ENCODE measurements at places on chromosomes 12 and 14.
A peak's percentile ranks its signal among the peaks of the same experiment; 100 is the strongest.

GRCh38 chr12:110012137-110012536, 12.9 kb downstream of the ANKRD13A start:
- no peak for DNase-seq

- no peak for DNase-seq
Observed at GRCh38 chr14:101619484-101619883, 58.2 kb downstream of the DIO3 start.

GRCh38 chr12:89732522-89732921, 23.9 kb upstream of the ATP2B1 start:
- DNase-seq, result no peak

DNA sequence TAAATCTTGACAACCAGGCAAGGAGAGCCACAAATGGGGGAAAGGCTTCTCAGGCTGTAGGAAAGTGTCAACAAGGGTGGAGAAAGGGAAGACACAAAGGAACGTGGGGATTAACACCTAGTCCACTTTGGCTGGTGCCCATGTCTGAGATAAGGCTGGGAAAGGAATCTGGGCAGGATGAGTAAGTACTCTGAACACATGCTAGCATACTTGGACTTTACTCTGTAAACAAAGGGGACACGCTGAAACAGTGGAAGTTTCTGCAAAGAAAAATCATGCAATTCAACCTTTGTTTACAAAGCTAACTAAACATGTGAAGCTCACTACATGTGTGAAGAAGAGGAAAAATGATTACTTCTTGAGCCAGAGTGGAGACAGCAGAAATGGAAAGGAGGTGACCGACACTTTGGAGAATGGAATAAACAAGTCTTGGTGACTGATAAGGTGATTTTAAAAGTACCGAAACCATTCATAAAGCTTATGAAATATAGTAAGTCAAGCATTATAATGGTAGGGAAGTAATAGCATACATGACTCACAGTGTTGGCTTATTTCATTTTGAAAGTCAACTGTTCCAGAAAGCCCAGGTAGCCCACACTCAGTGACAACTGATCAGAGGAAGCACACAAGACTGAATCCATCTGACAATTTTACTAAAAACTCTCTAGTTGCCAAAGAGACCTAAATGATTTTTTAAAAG, 13.2 kb downstream of the CPNE8 start:
- DNase-seq, result no peak

GRCh38 chr12:1093166-1093751, 102.2 kb downstream of the ERC1 start:
- DNase-seq, result peak; percentile 38

DNA sequence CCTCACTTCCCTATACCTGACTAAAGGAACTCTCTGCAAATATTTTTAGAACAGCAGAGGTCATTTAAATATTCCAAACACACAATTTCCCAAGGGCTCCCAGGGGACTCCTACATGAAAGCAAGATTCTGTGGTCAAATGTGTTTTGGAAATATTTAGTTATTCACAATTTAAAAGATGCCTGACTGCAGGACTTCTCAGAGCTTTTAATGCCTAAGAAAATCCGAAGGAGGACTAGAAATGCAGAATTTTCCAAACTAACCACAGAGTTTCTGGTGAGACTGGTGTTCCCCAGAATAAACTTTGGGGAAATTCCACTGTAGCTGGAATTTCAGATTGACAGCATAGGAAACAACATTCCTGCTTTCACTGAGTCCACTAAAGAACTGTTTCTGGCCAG, 84.8 kb upstream of the MAP1LC3B2 start:
- no peak for DNase-seq

GRCh38 chr12:115046805-115047204, 362.8 kb upstream of the TBX3 start:
- no peak for DNase-seq

GRCh38 chr14:50770586-50770985, 60.4 kb downstream of the NIN start:
- no peak for DNase-seq

DNA sequence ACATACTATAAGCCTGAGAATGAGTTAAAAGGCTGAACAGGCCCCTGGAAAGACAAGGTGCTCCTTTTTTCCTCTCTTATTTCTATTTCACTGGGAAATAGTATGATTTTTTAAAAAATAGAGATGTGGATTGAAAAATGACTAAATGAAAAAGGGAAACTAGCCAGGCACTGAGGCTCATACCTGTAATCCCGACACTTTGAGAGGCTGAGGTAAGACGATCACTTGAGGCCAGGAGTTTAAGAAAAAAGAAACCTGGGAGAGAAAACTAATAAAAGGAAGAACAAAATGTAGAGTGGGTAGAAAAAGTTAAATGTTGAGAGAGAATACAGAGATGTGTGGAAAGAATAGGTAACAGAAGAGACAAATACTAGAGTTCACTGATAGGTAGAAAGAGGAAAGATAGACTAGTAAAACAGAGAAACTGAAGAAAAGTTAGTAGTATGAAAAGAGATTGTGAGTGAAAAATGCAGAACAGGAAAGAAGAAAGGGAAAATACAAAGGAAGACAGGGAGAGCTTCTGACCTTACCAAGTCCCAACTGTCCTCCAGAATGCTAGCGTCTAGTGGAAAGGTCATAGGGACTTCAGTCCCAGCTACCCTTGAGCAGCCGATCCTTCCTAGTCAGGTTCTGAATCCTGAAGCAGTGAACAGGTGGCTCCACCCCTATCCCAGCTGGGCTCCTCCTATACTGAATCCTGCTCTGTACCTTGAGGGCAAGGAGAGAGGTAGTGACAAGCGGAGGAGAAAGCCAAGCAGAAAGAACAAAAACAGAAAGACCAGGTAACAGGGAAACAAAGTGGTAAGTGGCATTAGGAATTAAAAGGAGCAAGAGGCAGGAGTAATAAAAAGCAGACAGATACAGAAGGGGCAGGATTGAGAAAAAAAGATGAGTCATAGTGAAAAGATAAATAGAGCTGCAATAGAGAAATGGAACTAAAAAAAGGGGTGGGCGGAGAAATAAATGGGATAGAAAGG, 7.3 kb downstream of the TMEM116 start:
- DNase-seq, result no peak

DNA sequence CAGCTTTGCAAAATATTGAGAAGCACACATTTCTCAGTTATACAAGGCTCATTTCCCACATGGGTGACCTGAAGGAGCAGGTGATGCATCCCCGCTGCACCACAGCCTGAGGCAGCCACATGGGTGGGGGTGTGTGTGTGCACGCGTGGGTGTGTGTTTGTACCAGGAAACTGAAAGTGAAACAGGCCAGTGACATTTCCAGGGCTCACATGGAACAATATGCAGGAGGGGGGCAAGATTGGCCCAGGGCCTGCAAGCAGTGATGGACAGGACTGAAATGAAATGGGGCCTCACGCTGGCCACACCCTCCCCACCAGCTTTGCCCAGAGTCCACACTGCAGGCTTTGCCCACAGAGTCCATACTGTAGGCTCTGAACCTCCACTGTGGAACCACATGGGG, 154.2 kb upstream of the PARP11 start:
- DNase-seq, result peak; percentile 47

- DNase-seq, result no peak
Observed at GRCh38 chr12:65282840-65283239, 4.4 kb downstream of the MSRB3 start.

DNA sequence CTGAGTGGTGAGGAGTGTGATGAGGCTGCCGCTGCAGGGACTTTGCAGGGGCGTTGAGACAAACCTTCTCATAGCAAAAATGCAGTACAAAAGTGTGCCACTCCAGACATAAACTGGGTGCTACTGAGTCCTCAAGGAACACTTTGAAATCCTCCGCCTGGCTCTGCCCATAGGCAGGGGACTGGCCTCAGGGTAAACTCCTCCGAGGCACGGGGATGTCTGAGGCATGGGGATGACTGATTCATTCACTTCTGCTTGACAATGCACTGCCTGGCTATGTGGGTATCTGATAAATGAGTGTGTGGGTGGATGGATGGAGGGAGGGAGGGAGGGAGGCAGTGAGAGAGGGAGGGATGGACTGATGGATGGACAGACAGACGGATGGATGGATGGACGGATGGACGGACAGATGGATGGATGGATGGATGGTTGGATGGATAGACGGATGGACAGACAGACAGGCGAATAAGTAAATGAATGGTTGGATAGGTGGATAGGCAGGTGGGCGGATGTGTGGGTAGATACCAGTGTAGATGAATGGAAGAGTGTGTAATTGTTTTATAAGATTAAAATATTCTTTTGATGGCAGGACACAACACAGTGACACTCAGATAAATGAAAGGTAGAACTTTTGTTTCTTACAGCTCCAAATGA, 2.1 kb upstream of the BDKRB2 start:
- no peak for DNase-seq

GRCh38 chr14:105537580-105538474, 11.4 kb downstream of the TMEM121 start:
- DNase-seq, result peak; percentile 81

- DNase-seq, result peak; percentile 9
Observed at GRCh38 chr14:70188659-70189455, at the start of gene SLC8A3. SLC8A3 (minus strand) TSS chr14:70188951; CDS start chr14:70168422, 20,529 bp downstream.

DNA sequence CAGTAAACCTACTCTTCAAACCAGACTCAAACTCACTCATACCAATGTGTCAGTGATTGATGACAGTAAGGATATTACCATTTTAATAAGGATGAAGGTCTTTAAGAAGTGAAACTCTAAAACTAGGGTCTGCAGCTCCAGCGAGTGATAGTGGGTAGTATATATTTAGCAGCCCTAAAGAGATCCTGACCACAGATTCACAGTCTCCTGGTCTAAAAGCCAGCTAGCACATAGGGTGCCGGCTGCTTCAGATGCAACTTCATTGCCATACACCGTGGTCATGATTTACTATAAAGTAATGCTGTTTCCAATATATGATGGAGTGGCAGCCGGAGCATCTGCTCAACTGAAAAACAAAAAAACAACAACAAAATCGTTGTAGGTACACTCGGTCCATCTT, 99.6 kb upstream of the MDM1 start:
- no peak for DNase-seq

All from stimulated activated CD4-positive, alpha-beta T cell treated with anti-CD3 and anti-CD28 coated beads, Interleukin-2, amount 100 ng/mL, for 48 hours (primary cell).